ENCODE measurements at places on chromosomes 12 and 14.

DNA sequence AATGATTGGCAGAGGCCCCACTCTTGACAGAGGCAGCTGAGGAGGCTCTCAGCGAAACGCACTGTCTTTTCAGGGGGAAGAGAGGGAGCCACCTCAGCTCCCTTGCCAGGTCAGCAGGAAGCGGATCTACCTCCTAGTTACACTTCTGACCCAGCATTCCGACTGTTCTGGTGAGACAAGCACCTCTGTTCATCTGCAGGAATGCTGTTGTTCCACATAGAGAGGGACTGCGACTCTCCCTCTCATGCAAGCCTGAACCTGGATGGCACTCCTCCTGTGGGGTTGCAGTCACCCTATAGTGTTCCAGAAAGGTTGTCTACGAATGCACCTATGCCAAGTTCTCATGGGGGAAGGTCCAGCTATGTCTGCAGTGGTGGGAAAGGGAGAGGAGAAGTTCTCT is 37.1 kb upstream of the AEBP2 start:
- DNase-seq, result no peak

- peak; percentile 73 for DNase-seq
Measured at GRCh38 chr14:29215853-29216252, 449.3 kb downstream of the FOXG1 start.

- no peak for DNase-seq
Measured at GRCh38 chr12:6752167-6752920, 597 bp downstream of the MLF2 start.

GRCh38 chr12:124453419-124454351 is 113.7 kb downstream of the NCOR2 start:
- no peak for DNase-seq

- no peak for DNase-seq
Measured at GRCh38 chr14:50389668-50390441, 6.8 kb downstream of the CDKL1 start.

- no peak for DNase-seq
Measured at GRCh38 chr12:120562906-120563305, 18.3 kb downstream of the POP5 start.

DNA sequence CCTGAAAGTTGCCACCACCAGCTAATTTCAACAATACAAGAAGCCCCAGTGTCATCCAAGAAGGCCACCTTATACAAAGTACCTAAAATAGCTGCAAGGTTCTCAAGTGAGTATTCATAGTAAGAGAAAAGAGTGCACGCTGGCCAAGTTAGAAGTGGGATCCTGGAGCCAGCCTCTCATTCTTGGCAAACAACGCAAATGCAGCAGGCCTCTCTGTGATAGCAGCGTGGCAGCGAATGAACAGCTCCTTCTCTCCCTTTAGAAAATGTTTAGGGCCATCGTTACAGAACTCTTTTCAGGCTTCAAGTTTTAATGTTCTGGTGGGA is 78.0 kb upstream of the IFNG-AS1 start:
- no peak for DNase-seq

GRCh38 chr12:51855586-51856428 is 7.3 kb upstream of the FIGNL2 start:
- DNase-seq, result no peak

- no peak for DNase-seq
Measured at GRCh38 chr12:108826101-108826806, 31.1 kb downstream of the SSH1 start.

GRCh38 chr14:68878908-68879307 is 86.0 kb upstream of the ZFP36L1 start:
- no peak for DNase-seq

DNA sequence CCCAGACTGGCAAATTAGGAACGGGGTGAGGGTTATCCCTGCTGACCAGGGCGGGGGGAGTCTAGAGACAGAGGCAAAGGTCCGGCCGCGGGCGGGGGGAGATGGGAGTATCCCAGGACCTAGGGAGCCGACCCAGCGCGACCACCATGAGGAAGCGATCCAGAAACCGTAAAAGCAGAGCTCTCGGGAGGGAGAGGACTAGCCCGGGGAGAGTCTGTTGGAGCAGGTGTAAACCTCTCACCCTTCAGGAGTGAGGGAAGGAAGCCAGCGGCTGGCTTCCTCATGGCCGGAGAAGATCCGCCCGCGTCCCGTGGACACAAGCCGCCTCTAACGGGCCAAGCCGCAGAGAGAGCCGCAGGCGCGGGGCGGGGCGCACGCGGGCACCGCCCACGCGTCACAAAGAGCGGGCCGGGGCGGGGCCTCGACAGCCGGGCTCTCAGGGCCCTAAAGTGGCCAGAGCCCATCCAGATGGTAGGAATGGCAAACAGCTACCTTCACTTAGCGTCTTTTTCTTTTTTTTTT is at the start of gene ACRBP:
TSS of gene ACRBP (minus strand) at position 350 of the 522 bp plus-strand sequence. CDS start at position 284, 66 bp downstream.
- no peak for DNase-seq

DNA sequence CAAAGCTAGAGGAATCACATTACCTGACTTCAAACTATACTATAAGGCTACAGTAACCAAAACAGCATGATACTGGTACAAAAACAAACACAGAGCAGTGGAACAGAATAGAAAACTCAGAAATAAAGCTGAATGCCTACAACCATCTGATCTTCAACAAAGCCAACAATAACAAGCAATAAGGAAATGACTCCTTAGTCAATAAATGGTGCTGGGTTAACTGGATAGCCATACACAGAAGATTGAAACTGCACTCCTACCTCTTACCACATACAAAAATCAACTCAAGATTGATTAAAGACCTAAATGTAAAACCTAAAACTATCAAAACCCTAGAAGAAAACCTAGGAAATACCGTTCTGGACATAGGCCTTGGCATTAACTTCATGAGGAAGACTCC is 182.6 kb upstream of the CNOT2 start:
- DNase-seq, result no peak

- no peak for DNase-seq
Measured at GRCh38 chr12:133235401-133236112, at the start of gene ANHX. Gene ANHX (minus strand): TSS chr12:133235877. CDS start chr12:133234356, 1,521 bp downstream.

DNA sequence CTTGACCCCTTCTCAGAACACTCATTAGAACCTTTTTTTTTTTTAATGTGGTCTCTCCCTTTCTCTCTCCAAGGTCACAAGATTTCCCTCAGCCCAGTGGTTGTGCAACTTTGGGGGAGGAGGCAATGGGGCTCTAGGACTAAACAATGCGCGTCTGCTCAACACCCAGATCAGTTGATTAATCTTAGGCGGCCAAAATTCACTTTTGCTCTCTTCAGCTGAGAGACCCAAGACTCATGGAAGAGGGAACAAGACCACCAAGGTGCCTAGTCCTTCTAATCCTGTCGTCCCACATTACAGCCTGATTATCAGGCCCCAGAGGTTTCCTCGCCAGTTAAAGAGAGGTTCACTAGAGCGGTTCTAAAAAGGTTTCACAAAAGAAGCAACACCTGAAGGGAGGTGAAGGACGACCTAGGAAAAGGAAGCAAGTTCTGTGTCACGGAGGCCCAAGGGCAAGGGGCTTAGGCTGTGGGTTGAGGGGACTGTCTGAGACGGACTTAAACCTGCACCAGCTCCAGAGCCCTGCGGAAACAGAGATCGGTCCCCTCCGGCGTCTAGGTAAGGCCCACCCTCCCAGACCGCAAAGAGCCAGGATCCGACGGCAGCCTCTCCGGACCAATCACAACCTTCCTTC is 824 bp upstream of the TARBP2 start:
- DNase-seq, result no peak
